ENCODE measurements at places on chromosomes 4 and X. TPM values are rescaled to one million over a fixed set of nuclear protein-coding genes. Genes with fewer than 3 reads are reported as not detected.

Gene CRMP1
- not detected for total RNA-seq

Gene BRS3
- total RNA-seq: not detected

Gene SMC1A
- 20.3 TPM for total RNA-seq

Gene TCEAL6
- not detected for total RNA-seq

Gene ITM2A
- 31.5 TPM for total RNA-seq

Gene LIN54
- 11.1 TPM for total RNA-seq
